ENCODE measurements at places on chromosomes 1 and 21.

GRCh38 chr21:29193901-29194300 is 63.5 kb downstream of the MAP3K7CL start:
- no peak for DNase-seq

GRCh38 chr1:156194300-156194652 is 372 bp downstream of the SLC25A44 start:
- DNase-seq = no peak

- DNase-seq = no peak
Observed at GRCh38 chr1:53439337-53440207, 19.6 kb upstream of the DMRTB1 start.

DNA sequence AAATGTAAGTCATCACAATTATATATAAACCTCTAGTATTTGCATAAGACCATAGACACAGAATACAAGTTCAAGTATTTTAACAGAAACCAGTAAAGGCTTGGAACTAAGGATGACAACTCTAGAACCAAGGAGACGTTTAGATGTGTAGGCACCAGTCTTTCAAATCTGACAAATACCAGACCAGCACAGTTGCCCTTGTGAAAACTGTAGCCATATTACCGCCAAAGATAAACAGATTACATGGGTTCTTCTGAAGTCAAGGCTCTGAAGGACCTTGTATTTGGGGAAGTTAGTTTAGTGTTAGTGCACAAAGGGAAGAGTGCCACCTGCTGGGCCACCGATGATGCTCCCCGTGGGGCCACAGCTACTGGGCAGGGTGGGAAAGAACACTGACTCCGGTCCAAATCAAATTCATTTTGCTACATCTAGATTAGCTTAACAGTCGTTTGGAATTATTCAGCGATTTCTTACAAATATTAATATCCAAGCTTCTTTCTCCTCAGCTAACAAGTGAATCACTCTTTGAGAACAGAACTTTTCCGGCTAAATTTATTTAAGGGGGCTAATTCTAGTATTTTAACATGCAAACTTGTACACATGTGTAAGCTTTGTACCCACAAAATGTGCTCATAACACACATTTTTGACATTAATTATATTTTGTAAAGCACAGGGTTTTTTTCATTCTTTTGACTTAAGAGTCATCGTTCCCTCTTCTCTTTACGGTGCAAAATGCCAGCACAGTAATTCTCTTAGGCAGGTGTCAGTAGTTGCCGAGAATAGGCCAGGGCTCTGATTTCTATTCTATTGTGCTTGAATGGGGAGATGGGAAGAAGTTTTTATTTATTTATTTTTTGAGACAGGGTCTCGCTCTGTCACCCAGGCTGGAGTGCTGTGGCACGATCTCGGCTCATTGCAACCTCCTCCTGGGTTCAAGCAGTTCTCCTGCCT is 8.0 kb upstream of the NIBAN1 start:
- DNase-seq = peak; percentile 72

DNA sequence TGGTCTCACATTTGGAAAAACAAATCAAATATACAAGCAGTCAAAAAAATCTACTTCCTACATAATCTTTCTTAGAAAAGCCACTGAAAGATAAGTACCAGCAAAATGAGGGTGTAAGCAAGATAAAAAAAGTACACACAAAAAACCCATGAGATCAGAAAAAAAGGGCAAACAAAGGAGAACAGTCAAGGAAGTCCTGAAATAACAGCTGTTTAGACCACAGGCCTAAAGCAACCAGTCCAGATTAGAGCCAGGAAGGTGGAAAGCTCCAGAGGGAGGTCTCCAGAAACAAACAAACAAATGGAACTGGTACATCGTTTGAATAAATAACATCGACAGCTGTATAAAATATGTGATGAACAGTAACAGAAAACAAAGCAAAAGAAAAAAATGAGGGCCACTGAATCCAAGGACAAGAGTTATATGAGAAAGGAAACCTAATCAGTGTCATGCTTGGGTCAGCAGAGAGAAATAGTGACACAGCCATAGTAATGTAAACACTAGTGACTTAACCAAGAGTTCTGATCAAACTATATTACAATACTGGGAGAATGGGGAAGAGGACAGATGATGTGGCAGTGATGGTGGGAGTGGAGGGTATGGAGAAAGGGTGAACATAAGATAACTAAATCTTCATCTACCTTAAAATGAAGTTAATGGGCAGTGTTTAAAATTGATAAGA is 67.5 kb downstream of the NVL start:
- no peak for DNase-seq

GRCh38 chr1:225880222-225880588 is 2.0 kb downstream of the TMEM63A start:
- no peak for DNase-seq

GRCh38 chr1:17930635-17931034 is 175.5 kb downstream of the ACTL8 start:
- DNase-seq = no peak

DNA sequence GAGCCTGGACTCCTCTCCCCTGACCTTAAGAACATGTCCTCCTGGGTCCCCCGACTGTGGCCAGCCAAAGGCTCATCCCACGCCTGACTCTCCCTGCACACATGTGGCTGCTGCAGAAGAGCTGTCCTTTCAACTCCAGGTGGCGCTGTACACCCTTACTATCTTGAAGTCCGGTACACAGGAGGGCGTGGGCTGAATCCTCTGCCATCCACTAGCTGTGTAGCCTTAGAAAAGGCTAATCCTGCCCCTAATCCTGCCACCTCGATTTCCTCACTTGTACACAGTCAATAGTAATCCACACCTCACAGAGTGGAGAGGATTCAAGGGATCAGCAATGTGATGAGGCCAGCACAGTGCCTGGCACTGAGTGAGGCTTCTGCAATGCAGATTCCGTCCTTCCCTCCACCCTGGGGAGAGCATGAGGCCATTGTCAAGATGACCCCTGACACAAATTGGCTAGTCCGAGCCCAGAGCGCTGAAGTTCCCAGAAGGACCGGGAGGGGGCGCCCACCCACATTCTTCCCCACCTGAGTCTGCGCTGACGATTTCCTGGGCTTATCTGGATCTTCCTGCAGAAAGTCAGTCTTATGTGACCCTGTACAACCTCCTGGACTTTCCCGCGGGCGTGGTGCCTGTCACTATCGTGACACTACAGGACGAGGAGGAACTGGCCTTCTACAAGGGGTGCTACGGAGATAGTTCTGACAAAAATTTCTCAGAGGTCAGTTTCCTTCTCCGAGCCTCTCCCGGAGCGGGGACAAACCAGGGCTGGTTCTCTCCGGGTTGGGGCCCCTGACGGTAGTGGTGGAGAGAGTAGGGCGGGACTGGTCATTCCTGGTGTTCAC is 47.1 kb upstream of the DMBX1 start:
- DNase-seq = peak; percentile 32

DNA sequence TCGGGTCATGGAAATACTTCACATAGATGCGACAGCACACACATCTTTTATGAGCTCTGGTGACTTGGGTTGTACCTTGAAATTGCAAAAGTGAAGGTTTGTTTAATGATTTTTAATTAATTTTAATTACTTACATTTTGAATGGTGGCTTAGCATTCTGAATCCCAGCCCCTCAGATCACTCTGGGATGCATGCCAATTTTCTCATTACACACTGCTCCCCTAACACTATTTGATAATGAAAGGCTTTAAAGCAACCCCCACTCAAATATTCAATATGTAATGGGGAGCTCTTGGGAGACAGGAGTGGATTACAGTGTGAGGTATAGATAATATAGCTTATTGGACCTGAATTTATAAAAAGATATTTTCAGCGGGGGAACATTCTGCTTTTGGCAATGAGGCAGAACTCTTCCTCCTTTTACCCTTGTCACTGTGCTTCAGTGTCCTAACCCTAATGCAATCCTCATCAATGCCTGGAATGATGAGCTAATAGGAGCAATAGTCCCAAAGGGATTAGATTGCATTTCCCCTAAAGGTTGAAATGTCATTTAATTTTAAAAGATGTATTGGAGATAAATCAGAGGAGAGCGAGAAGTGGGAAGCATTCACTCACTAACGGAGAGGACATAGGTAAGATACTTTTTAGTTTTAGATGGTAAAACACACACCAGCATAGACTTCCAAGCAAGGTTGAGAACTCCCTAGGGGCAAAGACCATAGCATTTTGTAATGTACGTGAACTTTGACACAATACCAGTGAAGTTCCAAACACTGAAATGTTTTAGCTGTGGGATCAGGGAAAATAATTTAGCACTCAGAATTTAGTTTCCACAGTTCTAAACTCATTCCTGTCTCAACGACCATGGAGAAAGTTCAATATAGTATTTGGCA is 384.1 kb upstream of the PLXNA2 start:
- no peak for DNase-seq

DNA sequence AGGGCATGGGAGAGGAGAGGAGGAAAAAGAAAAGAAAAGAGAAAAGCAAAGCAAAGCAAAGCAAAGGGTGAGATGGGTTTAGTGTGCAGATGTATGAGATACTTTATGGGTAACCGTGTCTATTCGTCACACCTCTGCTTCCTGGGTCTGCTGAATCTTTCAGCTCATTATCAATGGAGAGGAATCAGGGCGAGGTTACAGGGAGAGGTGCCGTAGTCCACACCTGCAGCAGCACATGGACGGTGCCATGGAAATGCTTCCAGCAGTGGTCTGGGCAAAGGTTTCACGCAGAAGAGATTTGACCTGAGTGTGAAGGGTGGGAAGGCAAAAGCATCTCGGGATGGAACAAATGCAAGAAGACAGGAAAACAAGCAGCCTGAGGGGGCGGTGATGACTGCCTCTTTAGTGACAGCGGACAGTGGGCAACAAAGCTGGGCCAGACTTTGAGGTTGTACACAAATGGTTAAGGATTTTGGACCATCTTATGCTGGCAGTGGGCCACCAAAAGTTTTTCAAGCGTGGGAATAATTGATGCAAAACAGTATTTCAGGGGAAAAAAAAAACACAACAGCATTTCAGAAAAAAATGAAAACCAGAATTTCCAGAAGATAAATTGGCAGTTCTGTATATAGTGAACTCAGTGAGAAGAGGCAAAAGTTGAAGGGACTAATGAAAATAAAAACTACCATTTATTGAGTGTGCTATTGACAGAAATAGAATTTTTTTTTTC is 19.5 kb upstream of the SRP9 start:
- DNase-seq = no peak

GRCh38 chr1:93113127-93113526 is 34.0 kb downstream of the MTF2 start:
- DNase-seq = no peak

DNA sequence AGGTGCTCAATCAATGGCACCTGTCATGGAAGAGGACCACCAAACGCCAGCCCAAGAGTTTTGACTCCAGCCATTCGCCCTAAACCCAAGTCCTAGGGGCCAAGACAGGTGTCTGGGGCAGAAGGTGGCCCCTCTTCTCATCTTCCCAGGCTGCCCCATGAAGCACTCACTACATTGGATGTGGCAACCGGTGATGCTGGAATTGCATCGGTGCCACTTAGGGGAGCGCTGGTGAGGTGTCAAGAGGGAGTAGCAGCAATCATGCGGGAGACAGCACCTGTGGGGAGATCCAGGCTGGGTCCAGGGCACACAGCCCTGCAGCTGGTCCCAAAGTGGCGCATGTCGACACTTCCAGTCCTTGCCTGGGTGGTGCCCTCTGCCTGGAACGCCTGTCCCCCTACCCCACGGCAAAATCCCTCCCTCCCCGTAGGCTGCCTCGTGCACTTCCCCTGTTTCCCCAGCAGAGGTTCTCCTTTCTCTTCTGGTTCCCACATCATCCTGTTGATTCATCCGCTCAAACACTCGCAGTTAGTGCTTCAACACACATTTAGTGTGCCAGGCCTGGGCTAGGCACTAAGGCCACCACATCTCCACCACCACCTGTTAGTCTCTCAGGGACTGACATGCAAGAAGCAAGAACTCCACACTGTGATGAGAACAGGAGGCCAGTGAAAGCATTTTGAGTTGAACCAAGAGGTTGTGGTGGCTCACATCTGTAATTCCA is 18.5 kb downstream of the PLA2G2D start:
- no peak for DNase-seq

DNA sequence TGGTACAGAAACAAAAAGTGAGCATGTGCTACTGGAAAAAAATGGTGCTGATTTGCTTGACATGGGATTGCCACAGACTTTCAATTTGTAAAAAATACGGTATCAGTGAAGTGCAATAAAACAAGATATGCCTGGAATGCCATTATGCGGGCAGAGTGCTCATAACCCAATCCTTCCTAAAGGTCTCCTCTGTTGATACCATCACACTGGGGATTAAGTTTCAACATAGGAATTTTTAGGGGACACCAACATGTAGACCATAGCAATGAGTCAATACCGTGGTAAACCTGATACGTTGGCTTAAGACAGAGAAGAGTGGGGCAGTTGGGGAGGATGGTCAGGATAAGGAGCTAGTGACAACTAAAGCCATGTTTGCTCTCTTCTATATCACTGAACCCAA is 20.5 kb downstream of the MX1 start:
- no peak for DNase-seq

DNA sequence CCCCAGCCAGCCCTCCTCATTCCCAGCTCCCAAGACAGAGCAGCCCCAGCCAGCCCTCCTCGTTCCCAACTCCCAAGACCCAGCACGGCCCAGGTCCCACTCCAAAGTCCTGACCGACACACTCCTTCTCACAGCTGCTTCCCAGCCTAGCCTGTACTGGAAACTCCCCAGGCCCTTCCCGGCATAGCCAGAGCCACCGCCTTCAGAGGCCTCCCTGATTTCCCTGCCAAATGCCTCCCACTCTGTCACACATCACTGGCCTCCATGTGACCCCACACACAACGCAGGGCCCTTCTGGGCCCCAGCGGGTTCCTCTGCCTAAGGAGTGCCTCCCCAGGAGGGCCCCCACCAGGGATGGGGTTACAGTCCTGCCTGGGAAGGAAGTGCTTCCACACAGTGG is 2.8 kb downstream of the UBE2J2 start:
- no peak for DNase-seq

DNA sequence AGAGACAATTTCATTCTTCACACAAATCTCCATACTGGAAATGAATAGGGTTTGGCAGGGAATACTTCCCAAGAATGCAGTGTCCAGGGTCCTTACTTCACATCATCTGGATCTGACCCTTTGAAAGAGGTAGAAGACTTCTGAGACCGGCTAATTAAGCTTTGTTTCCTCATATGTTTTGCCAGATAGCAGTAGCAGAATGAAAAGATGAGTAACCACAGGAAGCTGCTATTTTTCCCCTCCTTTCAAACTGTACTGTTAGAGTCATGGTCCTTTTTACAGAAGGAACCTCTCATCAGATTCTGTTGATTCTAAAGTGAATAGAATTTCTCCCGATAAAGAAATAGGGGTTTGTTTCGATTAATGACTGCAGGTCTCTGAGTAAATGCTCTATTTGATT is 1.4 kb upstream of the OLFML3 start:
- no peak for DNase-seq

All from NCI-H446 treated with DMSO at 0.1 percent for 48 hours (cell line).